ENCODE measurements at places on chromosomes 2 and 18.

DNA sequence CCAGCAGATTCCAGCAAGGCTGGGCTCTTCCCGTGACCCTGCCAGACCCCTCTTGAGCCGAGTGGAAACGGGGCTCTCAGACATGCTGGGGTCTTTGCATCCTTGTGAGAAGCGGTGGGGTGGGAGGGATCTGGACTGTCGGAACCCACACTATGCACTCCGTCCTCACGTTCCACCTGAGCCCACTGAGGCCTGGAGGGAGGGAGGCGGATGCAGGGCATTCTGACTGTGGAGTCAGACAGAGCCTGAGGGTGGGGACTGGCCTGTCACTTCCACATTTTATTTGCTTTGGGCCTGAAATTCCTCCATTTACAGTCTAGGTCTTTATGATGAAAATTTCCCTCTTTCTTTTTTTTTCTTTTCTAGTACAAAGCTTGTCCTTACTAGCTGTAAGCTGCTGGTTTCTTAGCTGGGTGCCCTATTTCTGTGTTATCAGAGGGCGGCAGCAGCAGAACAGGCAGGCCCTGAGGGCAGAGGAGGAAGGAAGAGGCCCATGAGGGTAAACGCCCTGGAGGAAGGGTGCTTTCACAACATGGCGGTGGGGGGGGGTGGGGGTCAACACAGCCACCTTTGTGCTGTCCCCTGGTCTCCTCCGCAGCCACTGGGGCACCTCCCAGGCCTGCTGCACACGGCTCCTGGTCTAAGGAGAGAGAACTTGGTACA lies 373.5 kb upstream of the MYT1L start:
- no peak for DNase-seq

DNA sequence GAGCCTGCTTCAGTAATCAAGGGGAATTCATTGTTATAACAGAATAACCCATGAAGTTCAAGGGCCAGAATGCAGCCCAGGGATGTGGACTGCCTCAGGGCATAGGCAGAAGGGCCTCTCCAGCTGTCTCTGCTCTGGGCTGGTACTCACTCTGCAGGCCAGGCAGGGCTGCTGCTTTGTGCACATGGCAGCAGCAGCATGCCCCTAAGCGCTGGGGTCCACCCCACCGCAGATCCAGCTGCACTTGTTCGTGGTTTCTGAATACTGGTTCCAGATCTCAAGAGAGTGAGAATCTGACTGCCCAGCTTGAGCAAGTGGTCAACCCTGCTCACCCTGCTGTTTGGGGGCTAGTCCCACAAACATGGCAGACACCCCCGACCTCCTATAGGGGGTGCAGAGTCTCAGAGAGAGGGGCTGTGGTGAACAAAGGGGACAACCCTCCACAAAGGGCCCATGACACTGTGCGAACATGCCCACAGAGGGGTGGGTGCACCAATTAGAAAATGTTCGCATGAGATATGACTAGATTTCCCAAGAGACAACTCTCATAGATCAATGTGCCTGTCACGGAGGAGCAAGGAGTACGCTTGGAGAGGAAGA lies 87.3 kb downstream of the ACTR3 start:
- no peak for DNase-seq

- DNase-seq, result no peak
Observed at GRCh38 chr18:54205959-54206358, 18.5 kb downstream of the MBD2 start.

DNA sequence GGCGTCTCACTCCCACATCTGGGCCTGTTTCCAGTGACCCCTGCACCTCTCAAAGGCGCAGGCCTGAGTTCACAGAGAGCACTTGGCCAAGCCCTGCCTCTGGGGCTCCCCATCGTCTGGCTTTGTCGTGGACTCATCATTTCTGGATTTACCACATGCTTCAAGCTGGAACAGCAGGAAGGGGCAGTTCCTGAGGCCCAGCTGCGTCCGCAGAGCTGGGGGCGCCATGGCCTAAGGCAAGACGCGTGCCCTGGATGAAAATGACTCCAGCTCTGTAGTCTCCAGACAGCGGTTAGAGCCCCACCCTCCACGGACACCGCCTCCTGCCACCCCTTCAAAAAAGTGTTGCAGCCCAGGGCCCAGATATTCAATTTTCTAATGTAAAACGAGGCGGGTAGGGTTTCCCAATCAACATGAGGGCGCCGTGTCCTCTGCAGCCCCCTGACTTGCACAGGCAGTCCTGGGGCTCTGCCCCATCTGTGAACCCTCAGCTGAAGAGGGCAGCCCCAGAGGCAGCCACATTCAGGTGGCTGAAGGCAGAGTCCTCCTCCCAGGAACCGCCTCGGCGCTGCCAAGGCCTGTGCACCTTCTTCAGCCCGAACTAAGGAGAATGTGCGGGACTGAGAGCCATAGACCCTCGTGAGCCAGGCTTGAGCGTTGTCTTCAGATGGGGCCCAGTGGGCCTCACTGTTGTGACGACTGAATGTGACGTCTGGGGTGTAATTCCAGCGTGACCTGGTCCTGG lies 85.5 kb downstream of the NFATC1 start:
- DNase-seq, result peak; percentile 69

DNA sequence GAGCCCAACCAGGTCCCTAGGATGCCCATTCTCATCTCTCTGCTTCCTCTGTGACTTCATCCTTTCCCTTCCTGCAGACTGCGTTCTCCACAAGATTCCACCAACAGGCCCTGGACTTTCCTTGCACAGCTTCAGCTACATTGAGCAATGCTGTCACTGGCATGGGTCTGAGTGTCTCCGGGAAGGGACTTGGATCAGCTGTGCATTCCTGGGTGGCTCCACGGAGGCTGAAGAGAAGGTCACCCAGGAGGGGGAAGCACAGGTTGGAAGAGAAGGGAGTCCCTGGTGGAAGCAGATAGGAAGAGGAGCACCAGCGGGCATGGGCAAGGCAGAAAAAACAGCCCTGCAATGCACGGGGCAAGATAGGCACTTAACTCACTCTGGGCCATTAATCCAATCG lies 140.5 kb downstream of the UXS1 start:
- no peak for DNase-seq

- no peak for DNase-seq
Observed at GRCh38 chr2:26336719-26337118, 9.2 kb upstream of the SELENOI start.

- DNase-seq, result no peak
Observed at GRCh38 chr18:64127172-64127571, 21.7 kb downstream of the LINC00305 start.

- DNase-seq, result no peak
Observed at GRCh38 chr2:153509133-153509532, 30.6 kb upstream of the RPRM start.

DNA sequence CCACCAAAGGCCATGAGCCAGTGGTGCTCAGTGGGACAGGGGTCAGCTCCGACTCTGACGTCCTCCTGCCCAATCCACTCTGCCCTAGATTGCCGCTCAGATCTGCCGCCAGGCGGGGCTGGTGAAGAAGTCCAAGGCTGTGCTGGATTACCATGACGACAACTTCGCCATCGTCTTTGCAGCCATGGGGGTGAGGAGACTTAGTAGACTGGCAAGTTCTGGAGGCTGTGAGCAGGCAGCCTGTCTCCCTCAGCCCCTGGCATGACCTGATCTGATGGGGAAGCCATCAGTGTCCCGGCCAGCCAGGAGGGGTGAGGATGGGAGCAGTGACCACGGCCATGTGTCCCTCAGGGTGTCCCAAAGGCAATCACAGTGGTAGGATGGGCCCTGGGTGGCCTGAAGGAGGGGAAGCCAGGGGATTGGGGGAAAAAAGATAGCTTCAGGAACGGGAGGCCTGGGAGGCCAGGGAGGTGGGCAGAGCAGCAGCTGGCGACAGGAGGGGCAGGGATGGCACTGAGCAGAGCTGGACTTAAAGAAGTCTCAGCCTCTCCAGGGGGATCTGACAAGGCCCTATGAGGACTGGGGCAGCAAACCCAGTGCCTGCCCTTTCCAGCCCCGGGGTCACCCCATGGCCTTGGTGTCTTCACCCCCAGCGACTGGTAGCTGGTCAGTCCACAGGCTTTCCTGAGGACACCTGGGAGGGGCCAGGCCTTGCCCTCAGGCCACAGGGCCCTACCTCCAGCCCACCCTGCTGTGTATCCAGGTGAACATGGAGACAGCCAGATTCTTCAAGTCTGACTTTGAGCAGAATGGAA lies 17.4 kb upstream of the ANKRD53 start:
- peak; percentile 54 for DNase-seq

DNA sequence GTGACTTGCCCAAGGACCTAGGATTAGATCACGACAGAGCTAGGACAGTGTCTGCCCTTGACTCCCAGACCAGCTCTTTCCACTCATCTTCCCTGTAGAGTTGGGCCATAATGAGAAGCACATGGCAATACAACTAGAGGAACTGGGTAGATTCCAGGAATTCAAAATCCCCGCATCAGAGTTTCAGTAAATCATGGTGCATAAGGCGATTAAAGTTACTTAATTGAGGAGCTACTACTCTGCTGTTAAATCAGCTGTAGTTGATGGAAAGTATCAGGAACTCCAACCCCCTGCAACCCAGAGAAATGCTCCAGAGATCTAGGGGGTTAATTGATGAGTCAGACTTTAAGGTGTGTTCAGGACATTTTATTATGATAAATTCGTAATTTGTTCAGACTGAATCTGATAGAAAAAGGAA lies 5.7 kb downstream of the ANTXR1 start:
- no peak for DNase-seq

- DNase-seq, result no peak
Observed at GRCh38 chr18:79747156-79747845, 50.4 kb upstream of the KCNG2 start.

DNA sequence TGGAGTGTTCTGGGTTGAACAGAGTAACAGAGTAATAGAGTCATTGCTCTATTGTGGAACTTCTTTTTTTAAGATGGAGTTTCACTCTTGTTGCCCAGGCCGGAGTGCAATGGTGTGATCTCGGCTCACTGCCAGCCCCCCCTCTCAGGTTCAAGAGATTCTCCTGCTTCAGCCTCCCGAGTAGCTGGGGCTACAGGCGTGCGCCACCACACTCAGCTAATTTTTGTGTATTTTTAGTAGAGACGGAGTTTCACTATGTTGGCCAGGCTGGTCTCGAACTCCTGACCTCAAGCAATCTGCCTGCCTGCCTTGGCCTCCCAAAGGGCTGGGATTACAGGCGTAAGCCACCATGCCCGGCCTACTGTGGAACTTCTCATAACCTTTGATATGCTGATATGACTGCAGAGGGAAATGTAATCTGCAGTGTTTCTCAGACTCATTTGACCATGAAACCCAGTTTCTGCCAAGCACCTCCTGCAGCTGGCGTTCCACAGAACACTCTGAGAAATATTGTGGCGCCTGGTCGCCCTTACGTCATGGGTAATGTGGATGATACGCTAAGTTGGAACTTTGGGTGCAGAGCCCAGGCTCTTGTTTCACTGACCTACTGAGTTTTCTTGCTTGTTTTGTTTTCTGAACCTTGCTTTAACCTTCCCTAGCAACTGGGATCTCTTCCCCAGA lies 213.8 kb downstream of the BCL2 start:
- no peak for DNase-seq

GRCh38 chr2:28233164-28233676 lies 159.4 kb upstream of the FOSL2 start:
- DNase-seq, result no peak

- no peak for DNase-seq
Observed at GRCh38 chr2:121735518-121736074, 1.1 kb downstream of the NIFK start.

GRCh38 chr2:236643480-236643879 lies 73.9 kb downstream of the ACKR3 start:
- DNase-seq, result peak; percentile 42

DNA sequence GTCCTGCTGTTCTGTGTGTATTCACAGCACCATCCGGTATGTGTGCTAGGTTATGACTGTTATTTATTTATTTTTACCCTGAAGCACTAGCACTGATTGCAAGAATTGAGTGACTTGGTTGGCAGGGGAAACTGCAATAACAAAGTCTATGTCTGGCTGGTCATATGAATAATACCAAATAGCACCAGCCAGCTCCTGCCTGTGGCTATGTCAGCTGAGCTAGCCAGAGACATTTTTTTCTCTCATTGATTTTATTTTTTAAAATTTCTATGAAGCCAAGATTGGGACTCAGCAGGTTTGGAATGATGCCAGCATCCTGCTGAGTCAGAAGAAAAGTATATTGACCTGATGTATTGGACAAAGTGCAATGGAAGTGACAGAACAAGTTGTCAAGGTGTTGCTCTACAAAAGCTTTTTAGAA lies 188.5 kb upstream of the CDH2 start:
- DNase-seq, result no peak

DNA sequence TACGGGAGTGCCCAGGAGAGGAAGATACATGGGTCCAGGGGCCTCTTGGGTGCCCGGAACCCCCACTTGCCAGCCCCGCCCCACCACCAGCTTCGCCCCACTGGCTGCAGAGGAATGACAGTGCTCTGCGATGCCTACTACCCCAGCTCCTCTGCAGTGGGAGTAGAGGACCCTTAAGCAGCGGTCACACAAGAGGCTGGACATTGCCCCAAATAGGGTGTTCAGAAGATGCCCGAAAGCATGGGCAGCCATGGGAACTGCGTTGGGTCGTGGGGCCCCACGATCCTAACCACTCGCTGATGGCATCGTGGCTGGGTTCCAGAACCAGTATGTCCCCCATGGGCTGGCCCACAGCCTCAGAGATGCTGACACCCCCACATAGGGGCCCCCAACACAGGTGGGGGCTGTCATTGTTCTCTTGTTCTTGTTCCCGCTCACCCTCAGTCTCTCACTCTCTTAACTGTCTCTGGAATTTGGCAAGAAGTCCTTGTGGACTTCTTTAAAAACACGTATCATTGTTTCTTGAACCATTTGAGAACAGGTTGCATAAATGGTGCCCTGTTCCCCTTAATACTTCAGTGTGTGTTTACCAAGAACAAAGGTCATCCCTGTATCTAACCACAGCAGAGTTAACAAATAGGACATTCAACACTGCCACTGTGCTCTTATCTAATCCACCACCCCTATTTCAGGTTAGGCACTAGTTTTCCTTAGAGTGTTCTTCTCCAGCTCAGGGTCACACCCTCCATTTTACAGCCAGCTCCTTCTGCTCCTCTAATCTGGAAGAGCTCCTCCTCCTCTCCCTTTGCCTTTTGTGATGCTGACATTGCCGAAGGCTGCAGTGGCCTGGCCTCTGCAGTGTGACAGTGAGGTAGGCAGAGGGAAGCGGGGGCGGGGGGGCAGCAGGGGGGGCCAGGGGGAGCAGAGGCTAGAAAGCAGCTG lies 76.3 kb downstream of the STPG4 start:
- DNase-seq, result no peak

Measured in suprapubic skin (tissue), 4 donors.